RCC 7860 (cell line): ENCODE measurements at places on chromosomes 5 and 9.

DNA sequence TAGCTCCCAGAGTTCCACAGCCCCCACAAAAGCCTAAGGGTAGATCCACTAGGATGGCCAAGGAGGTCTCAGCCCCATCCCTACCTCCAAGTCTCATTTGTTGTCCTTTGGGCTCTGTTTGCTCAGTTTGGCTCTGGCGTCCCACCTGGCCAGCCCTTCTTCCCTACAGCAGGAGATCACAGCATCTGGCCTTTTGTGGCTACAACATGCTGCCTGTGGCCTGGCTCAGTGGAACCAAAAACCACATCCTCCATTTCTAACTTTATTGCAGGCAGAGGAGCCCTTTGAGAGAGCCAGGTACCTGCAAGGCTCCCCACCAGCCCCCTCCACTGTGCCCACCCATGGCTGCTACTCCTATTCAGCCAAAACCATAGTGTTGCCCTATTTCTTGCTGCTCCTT lies 11.4 kb downstream of the JADE2 start:
- no peak for DNase-seq

- DNase-seq, result no peak
Observed at GRCh38 chr5:138752341-138752950, 779 bp upstream of the CTNNA1 start.

DNA sequence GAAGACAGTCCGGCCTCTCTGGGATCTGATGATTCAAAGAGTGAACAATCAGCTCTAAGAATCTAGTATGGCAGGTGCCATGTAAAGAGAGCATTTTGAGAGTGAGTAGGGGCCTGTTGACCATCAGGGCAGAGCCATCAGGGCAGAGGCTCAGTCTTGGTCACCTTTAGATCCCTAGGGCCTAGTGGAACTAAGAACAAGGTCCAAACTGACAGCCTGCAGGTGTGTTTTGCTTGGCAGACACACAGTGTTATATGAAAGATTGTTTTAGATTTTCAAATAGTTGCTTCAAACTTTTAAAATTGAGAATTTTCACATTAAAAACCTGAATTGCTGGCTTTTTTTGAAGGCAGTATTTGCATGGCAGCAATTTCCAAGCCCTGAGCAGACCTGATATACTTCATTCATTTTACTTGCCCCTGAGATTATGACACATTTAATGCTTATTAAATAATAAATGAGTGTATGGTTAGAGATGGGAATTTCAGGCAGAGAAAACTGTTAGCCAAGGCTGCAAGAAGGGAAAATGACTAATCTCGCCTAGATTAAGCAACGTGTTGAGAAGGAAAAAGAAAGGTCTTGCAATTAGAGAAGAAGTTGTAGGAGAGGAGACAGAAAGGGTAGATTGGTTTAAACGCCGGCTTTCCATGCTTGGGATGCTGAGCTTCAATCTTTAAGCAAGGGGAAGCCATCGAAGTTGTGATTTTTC lies 279.6 kb downstream of the ARRDC3 start:
- no peak for DNase-seq

- no peak for DNase-seq
Observed at GRCh38 chr5:169651526-169651925, 14.5 kb downstream of the DOCK2 start.

DNA sequence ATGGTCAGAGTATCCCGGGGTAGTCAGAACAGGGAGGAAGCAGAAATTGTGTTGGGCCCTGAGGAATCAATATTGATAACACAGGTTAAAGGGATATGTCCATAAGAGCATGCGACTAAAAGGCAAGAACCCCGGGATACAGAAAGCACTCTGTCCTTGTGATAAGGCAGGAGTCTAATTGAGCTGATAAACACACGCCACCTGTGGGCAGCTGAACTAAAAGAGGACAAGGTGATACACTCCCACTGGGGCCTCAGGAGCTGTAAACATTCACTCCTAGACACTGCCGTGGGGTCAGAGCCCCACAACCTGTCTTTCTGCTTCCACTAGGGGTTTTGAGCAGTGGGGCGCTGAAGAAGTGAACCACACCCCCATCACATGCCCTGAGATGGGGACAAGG lies 144.7 kb upstream of the MPDZ start:
- no peak for DNase-seq

GRCh38 chr9:111969061-111969460 lies 72.4 kb downstream of the UGCG start:
- DNase-seq, result peak; percentile 65

- DNase-seq, result peak; percentile 72
Observed at GRCh38 chr5:68343421-68343826, 127.9 kb downstream of the PIK3R1 start.

GRCh38 chr5:84564321-84565075 lies 179.8 kb upstream of the EDIL3 start:
- no peak for DNase-seq

GRCh38 chr9:134377976-134378375 lies 51.7 kb downstream of the RXRA start:
- peak; percentile 91 for DNase-seq

DNA sequence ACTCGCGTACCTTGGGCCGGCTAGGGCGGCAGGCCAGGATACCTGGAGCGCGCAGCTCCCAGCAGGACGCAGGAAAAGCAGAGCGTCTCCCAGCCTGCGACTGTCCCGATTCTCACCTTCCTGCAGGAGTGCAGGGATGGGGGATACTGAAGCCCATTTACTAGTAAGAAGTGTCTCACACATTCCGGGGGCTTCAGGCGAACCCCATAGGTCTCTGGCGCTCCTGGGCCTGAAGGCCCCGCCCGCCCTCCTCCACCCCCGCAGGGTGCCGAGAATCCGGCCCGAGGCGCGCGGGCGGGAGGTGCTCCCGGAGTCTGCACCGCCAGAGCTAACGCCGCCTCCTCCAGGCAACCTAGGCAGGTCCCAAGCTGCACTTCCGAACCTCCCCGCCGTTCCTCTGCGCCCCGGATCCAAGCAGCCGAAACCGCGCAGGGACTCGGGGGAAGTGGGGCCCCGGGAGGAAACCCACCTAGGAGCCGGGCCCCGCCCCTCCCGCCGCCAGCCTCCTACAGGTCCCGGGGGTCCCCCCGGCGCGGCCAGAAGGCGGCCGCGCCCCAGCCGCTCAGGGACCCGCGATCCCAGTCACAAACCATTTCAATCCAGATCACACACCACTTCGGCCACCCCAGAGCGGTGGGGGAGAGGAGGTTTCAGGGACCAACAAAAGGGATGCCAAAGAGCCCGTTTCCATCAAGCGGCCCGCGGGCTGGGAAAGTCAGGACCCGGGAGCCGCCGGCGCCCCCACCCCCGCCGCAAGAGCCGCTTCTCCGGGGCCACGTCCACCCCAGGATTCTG lies 1.2 kb downstream of the ROR2 start:
- DNase-seq, result peak; percentile 21

GRCh38 chr5:133595465-133595864 lies 16.9 kb downstream of the FSTL4 start:
- DNase-seq, result no peak

GRCh38 chr5:172915514-172915913 lies 43.7 kb upstream of the RPL26L1 start:
- no peak for DNase-seq

- DNase-seq, result no peak
Observed at GRCh38 chr5:61089351-61089750, 72.9 kb downstream of the SMIM15 start.

- DNase-seq, result peak; percentile 92
Observed at GRCh38 chr9:4832786-4833579, 40.2 kb downstream of the RCL1 start.

DNA sequence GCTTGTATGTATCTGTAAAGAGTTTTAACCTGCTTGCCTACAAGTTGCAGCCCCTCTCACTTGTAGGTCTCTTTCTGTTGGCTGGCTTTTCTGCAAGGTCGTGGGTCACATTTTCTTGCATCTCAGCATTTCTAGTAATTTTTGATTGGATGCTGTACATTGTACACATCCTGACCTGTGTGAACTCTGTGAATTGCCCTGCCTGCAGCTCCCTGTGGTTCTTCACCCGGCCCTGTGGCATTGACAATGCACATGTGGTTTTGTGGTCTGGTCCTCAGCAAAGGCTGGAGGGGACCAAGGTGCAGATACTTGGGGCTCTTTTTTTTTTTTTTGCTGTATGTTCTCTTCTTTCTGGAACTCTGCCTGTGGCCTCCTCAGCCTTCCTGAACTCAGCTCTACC lies 53.6 kb downstream of the WNK2 start:
- no peak for DNase-seq

DNA sequence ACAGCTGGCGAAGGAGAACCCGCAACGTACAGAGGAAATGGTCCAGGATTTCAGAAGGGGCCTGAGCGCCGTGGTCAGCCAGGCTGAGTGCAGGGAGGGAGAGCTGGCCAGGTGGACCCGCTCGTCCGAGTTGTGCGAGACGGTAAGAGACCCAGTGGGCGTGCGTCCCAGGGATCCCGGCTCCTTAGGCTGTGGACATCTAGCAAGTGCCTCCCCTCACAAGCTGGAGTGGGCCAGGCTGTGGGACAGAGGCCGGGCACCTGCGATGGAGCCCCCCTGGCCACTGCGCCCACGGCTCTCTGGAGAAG lies 29.5 kb upstream of the LRRC14B start:
- DNase-seq, result no peak

- DNase-seq, result no peak
Observed at GRCh38 chr5:93053825-93054224, 527.2 kb downstream of the NR2F1-AS1 start.

DNA sequence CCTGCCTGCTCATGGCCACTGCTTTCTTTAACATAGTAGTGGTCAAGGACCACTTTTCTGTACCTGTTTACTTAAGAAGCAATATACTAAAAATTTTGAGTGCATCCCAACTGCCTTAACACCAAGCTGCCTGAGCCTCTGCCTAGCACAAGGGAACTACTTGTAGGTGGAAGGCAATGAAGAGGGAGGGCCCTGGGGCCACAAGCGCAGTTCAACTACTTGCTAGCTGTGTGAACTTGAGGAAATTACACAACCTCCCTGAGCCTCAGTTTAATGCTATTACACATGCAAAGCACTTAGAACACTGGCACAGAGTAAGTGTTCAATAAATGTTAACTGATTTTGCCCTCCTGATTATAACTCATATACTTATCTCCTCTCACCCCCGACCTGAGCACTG lies 6.3 kb downstream of the ARL15 start:
- DNase-seq, result no peak
